Iris pigment epithelial cell (primary cell): ENCODE measurements at places on chromosomes 12 and 14.

DNA sequence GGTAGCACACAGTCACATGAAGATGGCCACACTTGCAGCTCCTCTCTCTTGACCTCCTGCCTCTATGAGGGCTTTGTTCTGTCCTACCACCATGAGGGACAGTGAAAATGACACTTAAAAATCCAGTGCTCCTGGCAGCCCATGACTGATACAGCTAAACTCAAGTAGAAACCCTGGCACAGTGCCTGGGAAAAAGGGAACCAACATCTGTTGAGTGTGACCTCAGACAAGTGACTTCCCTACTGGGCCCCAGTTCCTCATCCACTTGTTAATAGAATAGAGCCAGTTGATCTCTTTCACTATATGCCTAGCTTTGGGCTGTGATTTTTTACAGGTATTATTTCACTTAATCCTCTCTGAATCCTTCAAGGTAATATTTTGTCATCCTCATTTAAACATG is 4.8 kb downstream of the GUCY2C start:
- no peak for DNase-seq

- DNase-seq = no peak
Observed at GRCh38 chr12:6076346-6076745, 48.1 kb downstream of the VWF start.

DNA sequence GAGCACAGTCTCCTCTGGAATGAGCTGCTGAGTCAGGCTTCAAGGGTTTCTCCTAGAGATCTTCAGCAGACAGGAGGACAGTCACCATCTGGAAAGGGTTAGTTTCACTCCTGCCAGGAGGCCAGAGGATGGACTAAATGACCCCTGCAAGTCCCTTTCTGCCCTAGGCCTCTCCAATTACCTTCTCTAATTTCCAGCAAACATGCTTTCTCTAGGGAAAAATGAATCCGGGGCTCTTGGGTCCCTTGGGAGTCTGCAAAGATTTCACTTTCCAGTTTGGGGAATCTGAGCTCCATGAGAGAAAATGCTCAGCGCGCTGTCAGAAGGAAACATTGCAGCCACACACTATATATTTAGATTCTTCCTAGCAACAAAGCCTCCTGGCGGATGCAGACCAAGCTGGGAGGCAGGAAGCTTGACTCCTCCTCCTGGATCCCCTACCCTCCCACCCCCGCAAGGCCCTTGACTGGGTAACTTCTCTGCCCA is 184.4 kb upstream of the CCND2 start:
- DNase-seq = no peak

DNA sequence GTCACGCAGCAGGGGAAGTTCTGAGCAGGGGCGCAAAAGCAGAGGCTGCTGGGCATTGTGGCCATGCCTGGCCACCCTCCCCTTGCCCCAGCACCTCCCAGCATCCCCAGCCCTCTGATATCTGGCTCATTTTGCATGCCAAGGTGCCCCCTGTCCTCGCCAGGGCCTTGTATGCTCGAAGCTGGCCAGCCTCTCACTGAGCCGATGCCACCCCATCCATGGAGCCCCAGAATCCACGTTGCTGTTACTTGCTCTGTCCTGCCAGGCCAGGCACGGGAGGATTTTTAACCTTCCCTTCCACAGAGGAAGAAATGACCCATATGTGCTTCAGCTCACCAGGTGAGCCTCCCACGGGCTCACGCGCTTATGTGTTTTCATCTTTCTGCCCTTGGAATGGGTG is 413.4 kb downstream of the BCL11B start:
- DNase-seq = no peak

DNA sequence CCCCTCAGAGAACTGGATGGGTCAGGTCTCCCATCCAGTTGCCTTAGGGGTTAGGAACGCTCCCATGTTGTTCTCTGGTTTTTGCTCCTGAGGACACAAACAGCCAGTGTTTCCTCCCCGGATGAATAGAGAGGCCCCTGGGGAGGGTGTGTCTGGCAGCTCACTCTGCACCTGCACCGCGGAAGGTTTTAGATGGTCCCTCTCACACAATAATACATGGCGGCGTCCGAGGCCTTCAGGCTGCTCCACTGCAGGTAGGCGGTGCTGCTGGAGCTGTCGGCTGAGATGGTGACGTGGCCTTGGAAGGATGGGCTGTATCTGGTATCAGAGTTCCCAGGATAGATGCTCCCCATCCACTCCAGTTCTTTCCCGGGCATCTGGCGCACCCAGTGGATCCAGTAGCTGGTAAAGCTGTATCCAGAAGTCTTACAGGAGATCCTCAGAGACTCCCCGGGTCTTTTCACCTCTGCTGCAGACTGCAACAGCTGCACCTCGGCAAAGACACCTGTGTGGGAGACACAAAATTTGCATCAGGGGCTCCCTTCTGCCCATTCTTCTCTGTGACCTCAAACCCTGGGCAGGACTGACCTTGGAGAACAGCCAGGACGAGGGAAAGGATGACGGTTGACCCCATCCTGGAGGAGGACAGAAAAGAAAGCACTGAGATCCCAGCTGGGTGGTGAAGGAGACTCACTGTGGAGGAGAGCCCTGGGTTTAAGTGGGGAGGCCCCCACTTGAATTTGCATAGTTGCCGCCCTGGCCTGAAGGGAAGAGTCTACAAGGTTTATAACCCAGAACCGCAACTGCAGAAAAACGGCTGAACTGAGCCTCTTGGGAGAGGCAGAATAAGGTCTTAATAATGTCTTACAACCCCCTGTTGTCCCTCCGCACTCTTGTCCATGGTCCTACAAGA is 1324.8 kb downstream of the TMEM121 start:
- DNase-seq = no peak

GRCh38 chr14:91126761-91127160 is 12.9 kb downstream of the DGLUCY start:
- no peak for DNase-seq

DNA sequence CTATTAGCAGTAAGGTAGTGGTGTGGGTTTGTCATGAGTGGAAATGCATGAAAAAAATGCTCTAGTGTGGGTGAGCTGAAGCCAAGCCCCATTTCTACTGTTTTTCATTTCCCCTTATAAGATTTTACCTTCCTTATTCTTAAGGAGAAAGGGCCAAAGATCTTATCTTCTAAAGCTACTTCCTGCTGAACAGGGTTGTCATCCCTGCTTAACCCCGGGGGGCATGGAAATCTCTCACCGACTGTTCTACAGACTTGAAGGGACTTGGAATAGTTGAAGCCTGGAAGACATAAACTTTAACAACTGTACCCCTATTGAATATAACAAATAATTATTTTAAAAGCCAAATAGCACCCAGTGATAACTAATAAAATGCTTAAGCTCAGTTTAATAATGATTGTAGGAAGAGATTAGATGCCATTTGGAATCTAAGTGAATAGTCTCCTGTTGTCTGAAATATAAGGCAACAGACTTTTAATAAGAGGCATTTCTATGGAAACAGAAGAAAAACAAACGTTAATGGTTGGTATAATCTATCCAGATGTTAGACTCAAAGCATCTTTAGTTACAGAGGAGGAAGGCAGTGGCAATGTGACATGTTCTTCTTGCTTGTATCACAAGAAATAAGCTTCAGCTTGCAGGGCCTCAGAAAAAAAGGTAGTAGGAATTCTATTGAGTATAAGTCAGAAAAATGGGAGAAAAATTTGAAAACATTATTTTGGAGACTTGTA is 1.8 kb upstream of the GMFB start:
- no peak for DNase-seq

GRCh38 chr12:109052097-109052413 is 321 bp upstream of the USP30 start:
- DNase-seq = no peak

DNA sequence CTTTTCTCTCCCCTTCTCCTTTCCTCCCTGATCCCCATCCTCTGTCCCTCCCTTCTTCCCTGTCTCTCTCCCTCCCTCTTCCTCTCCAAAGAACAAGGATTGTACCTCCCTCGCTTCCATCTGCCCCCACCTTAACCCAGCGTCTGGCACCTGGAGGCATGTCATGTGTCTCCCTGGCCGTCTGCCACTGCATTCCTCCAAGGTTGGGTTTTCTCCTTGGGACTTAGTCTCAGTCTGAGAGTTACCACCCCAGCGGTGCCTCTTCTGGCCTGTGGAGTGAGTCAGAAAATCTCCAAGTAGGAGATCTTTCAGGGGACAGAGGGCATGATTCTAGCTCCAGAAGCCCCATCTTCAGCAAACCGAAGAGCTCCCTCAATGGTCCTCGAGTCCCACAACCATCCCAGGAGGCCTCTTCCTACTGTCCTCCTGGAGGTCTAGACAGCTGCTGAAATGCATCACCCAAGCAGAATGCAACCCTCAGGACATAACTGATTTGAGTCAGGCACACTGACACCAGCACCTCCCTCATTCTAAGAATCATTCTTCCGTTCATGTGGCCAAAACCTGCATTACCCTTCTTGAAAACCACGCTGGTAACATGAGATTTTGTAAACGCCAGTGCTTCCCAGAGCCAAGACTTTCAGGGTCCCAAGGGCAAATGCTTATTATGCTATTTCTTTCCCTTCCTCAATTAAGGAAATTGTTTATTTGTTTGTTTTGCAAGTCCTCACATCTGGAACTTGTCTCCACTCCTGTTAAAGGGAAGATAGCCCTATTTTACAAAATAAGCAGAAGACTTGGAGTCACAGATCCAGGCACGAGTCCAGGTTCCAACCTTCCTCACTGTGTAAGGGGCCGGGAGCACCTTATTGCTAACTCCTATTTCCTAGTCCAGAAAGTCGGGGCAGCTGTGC is 463.2 kb downstream of the BCL11B start:
- no peak for DNase-seq
